ENCODE measurements at places on chromosomes 11 and 22.

GRCh38 chr11:108561535-108561991 is 32.0 kb downstream of the EXPH5 start:
- no peak for DNase-seq

DNA sequence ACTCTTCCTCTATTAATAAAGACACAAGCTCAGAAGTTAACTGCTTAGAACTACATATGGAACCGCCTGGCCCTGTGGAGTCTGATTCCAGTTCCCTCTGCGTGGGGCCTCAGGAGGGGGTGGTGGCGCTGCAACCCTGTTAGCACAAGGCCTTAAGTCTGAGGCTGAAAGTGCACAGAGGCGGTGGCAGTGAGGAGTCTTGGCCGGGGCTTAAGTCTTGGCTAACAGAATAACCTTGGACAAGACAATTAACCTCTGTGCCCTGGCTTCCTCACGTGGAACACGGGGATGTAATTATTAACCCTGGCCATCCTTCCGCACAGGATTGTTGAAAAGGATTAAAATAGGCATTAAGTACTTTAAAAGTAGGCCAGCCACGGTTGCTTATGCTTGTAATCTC is 191.5 kb downstream of the CEP164 start:
- no peak for DNase-seq

DNA sequence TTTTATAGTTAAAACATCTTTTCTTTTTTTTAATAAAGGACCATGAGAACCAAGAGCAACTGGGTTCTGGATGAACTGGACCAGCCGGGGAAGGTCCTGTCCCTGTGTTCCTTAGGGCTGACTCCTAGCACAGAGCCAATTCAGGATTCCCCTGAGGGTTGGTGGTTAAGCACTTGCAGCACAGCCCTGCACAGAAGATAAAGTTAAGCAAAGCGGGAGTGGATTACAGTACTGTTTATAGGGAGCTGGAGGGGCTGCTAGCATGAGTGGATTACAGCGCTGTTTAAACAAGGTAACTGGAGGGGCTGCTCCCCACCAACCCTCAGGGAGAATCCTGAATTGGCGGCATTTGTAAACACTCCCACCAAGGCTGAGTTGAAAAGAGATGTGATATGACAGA is 90.6 kb downstream of the CELSR1 start:
- DNase-seq: no peak

GRCh38 chr22:44381761-44382115 is 69.0 kb upstream of the SHISAL1 start:
- DNase-seq: no peak

- no peak for DNase-seq
Measured at GRCh38 chr22:27206374-27207133, 549.2 kb downstream of the MIAT start.

DNA sequence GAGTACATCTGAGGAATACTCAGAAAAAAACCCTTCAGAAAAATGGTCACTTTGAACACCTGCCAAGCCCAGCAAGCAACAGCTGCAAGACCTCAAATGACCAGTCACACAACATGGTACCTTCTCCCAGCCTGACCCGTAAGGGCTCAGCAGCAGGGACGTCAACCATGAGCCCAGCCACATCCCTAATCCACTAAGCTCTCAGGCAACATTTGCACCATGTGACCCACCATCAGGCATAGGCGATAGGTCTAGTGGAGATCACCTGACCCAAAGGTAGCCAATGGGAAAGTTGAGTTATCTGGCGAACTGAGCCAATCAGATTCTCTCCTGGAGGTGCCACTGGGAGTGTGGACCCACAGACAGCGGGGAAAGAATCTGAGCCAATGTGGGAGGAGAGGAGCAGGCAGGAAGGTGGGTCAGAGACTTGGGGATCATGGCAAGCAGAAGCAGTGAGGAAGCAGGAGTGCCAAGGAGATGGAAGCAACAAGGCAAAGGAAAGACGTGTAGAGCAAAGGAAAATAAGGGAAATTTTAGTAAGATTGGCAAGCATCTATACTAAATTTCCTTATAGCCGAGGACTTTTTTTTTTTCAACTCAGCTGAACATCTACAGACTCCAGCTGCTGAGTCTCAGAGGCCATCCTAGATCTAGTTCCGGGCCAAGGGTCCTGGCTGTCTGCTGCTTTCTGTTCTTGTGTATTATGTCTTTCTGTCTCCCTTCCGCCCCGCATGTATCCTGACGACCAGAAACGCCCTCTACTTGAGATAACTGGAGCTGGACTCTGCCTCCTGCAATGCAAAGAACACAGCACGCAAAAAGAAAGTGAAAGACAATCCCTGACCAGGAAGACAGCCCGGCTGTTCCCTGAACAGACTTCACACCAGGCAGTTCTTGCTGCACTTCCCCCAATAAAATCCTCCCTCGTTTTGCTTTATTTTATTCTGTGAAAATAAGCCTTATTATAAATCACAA is 11.0 kb upstream of the PLAAT2 start:
- no peak for DNase-seq

DNA sequence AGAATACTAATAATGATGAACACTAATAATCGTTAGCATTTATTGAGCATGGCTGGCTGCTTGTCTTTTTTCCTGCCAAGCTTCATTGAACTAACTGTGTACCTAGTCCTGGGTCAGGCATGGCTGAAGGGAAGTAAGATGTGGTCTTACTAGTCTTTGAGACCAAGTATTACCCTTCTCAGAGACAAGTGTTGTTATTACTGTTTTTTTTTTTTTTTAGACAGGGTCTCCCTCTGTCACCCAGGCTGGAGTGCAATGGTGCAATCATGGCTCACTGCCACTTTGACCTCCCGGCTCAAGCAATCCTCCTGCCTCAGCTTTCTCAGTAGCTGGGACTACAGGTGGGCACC is 4.6 kb downstream of the ST14 start:
- DNase-seq: no peak

GRCh38 chr11:18471995-18472394 is 16.3 kb downstream of the LDHAL6A start:
- no peak for DNase-seq

DNA sequence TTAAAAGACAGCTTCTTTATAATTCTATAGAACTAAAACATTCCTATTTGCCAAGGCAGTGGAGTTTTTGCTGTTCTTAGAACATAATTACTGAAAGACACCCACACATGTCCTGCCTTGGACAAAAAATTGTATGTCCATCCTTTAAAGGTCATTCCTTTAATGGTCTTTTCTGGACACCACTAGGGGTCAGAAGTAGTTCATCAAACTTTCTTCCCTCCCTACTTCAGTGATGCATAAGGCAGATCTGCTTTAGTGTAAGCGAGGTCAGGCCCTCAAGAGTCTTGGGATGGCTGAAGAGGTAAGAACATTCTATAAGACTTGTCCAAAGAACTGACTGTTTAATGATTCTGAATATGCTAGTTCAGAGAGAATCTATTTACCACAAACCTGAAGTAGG is 4.3 kb upstream of the OR51V1 start:
- no peak for DNase-seq

GRCh38 chr11:106329273-106330018 is 252.0 kb downstream of the AASDHPPT start:
- no peak for DNase-seq

GRCh38 chr11:73374151-73374550 is 2.0 kb upstream of the RELT start:
- no peak for DNase-seq

DNA sequence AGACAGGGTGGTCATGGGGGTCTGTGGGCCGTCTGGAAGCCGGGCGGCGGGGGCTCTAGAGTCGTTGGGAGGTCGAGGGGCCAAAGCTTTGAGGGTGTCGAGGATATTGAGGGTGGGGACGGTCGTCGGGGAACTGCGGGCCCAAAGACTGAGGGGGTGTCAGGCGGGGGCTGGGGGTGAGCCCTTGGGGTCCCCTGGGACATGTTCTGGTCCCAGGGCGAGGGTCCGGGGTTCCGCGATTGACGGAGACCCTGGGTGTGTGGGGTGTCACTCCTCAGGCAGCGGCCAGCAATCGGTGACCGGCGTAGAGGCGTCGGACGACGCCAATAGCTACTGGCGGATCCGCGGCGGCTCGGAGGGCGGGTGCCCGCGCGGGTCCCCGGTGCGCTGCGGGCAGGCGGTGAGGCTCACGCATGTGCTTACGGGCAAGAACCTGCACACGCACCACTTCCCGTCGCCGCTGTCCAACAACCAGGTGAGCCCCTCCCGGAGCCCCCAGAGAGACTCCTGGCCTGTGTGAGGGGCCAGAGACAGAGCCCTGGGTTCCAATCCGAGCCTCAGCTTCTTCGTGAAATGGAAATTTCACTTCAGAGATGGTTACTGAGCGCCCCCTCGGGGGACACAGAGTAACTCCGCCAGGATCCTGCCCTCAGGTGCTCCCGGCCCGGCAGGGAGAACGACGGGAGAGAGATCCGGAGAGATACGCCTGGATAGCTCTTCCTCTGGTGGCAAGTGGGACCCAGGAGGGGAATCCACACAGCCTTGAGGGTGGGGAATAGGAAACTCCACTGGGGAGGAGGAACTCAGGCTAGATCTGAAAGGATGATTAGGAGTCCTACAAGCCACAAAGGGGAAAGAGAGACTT is 714 bp downstream of the SDF2L1 start:
- peak; percentile 14 for DNase-seq

- DNase-seq: no peak
Measured at GRCh38 chr22:42367980-42368378, 64.2 kb downstream of the NFAM1 start.

DNA sequence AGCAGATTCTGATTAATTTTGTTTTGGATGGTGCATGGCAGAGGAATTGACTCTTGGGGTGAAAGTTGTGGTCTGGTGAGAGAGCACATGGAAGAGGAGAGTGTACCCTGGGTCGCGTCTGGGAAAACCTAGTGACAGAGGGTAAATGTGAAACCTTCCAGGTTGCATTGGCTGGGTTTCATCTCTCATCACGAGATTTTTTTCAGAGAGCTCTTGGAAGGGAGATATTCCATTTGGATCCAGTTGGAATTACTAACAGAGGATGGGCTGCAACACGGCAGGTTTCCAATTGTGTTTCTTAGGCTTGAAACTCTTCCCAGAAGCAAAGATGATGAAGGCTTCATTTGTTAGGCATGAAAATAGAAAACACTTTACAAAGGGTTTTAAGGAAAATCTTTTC is 109.7 kb upstream of the MTMR2 start:
- DNase-seq: no peak

GRCh38 chr11:119783466-119784400 is 54.7 kb upstream of the NECTIN1 start:
- no peak for DNase-seq

- no peak for DNase-seq
Measured at GRCh38 chr11:1401656-1402221, 12.0 kb downstream of the BRSK2 start.

DNA sequence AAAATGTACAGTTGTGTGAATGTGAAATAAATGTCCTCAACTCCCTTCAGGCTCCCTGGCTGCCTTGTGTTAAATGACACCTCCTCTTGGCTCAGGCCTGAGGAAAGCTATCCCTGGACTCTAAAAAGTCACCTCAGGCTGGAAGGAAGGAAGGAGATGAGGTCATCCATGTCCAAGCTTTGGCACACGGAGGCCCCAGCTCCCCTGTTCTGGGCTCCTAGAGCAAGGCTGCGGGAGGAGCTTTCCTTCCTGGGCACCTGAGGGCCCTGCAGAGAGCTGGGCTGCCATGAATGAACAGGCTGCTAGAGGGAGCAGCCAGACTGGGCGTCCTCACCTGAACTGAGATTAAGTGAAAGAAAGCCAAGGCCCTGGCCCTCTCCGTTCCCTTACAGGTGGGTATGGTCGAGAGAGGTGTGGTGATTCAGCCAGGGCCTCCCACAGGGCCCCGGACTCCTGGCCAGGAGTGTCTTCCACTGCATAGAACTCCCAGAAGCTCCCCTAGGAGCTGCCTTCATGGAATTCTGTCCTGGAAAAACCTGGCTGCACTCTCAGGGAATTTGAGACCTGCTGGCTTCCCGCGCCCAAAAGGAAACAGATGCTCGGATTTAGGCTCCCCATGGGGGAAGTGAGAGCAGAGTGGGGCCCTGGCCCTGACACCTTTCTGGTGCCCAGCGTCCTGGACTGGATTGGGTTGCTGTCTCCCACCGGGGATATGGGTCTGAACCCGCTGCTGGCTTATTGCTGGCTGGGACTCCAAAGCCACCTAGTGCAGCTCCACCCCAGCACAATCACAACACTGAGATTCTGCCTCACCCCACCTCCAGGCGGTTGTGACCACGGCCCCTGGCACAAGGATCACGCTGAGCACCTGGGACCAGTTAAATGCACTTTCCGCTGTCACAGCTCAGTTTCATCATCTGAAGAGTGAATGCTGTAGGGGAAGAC is 22.2 kb downstream of the MYBPC3 start:
- no peak for DNase-seq

- no peak for DNase-seq
Measured at GRCh38 chr11:40514124-40514523, 945.3 kb downstream of the LRRC4C start.

DNA sequence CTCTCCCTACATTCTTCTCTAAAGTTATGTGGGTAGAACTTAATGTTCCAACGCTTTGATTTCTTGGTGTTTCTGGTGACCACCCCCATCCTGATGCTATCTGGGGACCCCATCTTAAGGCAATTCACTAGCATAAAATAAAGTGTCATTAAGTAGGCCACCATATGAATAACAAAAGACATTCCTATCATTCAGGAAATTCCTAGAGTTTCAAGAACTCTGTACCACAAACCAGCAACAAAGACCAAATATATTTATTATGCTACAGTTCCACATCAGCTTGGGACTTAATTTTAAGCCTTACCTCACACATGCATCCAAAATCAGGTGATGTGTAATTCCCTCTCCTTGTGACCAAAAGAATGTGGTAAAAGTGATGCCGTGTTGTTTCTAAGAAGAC is 254.6 kb upstream of the LRRC4C start:
- DNase-seq: no peak

GRCh38 chr11:94868468-94868867 is 100.3 kb downstream of the AMOTL1 start:
- DNase-seq: no peak

DNA sequence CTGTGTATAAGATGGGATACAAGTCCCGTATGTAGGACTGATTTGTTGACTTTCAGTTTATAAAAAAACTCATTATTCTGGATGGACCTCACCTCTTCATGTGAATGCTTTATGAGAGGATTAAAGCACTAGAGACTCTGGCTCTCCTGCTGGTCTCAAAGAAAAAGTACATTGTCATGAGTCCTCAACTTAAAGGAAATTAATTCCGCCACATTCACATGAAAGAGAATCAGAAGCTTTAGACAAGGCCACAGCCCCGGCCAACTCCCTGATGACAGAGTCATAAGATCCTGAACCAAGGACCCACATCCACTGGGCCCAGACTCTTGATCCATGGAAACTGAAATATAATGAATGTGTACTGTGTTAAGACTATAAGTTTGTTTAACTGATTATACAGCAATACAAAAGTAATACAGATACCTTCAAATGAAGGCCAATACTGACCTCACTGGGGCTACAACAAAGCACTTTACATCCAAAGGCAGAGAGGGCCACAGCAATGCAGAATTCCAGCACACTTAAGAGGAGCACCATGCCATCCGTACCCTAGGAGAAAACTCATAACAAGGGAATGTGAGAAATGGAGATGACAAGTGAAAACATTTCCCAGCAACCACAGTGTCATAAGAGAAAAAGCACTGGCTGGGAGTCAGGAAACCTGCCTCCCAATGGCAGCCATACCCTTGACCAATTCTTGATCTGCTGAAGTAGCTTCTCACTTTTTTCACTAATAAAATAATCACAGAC is 25.4 kb upstream of the MS4A6A start:
- DNase-seq: no peak

GRCh38 chr22:49720279-49720959 is 107.3 kb downstream of the BRD1 start:
- DNase-seq: no peak

- no peak for DNase-seq
Measured at GRCh38 chr22:44889255-44889878, 120.4 kb downstream of the PHF21B start.

GRCh38 chr11:62678433-62678769 is 472 bp downstream of the UBXN1 start:
- no peak for DNase-seq

Data from SHP77 treated with DMSO at 0.1 percent for 48 hours (cell line).